ENCODE measurements at places on chromosomes 1 and 21.
A peak's percentile ranks its signal among the peaks of the same experiment; 100 is the strongest.

GRCh38 chr1:5379176-5379759 is 613.0 kb downstream of the NPHP4 start:
- no peak for DNase-seq

DNA sequence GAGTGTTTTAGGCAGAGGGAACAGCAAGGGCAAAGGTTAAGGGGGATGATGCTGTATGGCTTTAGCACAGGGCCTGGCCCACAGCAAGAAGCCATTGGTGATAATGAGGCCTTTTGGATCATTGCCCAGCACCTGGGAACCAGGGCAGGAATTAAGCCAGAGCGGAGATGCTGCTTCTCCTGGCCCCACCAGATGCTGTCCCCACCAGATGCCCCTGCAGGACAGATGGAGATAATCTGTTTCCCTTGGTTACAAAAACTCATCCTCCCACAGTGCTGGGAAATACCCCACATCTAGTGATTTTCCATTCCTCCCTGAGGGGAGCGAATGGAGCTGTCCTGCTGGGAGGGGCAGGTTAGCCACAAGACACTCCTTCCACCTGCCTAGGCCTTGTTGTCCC is 18.8 kb downstream of the OPRD1 start:
- DNase-seq = no peak

- DNase-seq = no peak
These were observed 10.6 kb downstream of the PLXNA2 start for GRCh38 chr1:208233546-208233945.

- DNase-seq = no peak
These were observed 200.4 kb downstream of the DYRK1A start for GRCh38 chr21:37566790-37567615.

- peak; percentile 100 for DNase-seq
These were observed 88.3 kb upstream of the ARHGAP29 start for GRCh38 chr1:94325377-94326302.

- DNase-seq = no peak
These were observed 136.6 kb upstream of the GFI1 start for GRCh38 chr1:92623187-92623778.

- DNase-seq = no peak
These were observed 61.9 kb upstream of the GJA5 start for GRCh38 chr1:147822292-147822691.

Data from RCC 7860 (cell line).